ENCODE measurements at places on chromosomes 7 and 10. TPM values are rescaled to one million over a fixed set of nuclear protein-coding genes. Genes with fewer than 3 reads are reported as not detected.
A peak's percentile ranks its signal among the peaks of the same experiment; 100 is the strongest.

- no peaks in the 10 kb centered on the region for H3K4me1 ChIP-seq
- H3K4me3 ChIP-seq = no peak overlapping the region
- no peaks in the 10 kb centered on the region for H3K36me3 ChIP-seq
- no peak for DNase-seq
- H3K27ac ChIP-seq = no peak overlapping the region
Observed at GRCh38 chr10:119478111-119478802, 64.3 kb downstream of the RGS10 start.

GRCh38 chr7:70599446-70600190 lies 532.3 kb upstream of the GALNT17 start:
- H3K27me3 ChIP-seq = peaks cover 41% of the 10 kb centered on the region
- no peak for DNase-seq
- no peak overlapping the region for H3K4me3 ChIP-seq
- no peak overlapping the region for H3K27ac ChIP-seq
- peaks cover 23% of the 10 kb centered on the region for H3K4me1 ChIP-seq

DNA sequence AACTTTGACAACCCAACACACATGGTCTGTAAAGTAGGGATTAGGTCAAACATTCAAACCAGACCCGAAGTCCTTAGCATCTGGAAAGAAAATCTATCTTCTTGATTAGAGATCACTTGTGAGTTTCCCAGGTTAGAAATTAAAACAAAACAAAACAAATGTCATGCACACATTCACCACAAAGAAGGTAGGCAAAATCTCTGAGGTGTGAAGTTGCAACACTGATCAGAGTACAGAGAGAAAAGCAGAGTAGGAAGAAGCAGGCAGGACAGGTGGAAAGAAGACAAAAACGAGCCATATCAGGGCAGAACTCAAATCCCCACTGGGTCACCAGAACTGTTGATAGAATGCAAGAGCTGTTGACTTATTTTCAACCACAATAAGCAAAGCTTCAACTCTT lies 102.8 kb upstream of the THSD7A start:
- H3K27me3 ChIP-seq = no peaks in the 10 kb centered on the region
- H3K27ac ChIP-seq = no peak overlapping the region
- H3K4me3 ChIP-seq = no peak overlapping the region
- no peaks in the 10 kb centered on the region for H3K36me3 ChIP-seq

GRCh38 chr7:2968616-2969397 lies 74.9 kb downstream of the CARD11 start:
- H3K27me3 ChIP-seq = no peaks in the 10 kb centered on the region
- no peak overlapping the region for H3K4me3 ChIP-seq
- no peaks in the 10 kb centered on the region for H3K4me1 ChIP-seq
- no peak overlapping the region for H3K27ac ChIP-seq
- peak; percentile 22 for DNase-seq
- H3K36me3 ChIP-seq = no peaks in the 10 kb centered on the region

DNA sequence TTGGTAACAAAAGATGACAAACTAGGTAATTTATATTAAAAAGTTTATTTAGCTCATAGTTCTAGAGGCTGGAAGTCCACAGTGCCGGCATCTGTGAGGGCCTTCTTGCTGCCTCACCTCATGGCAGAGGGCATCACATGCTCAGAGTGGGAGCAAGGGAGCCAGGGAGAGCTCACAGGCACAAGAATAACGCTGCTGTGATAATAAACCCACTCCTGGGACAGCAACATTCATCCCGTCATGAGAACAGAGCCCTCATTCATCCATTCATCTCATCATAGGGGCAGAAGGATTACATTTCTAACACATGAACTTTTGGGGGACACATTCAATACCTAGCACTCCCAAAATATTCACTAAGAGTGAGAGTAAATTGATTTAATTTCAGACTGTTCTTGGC lies 170.6 kb upstream of the AKR1E2 start:
- DNase-seq = no peak
- H3K4me1 ChIP-seq = peaks cover 31% of the 10 kb centered on the region
- no peak overlapping the region for H3K27ac ChIP-seq
- no peaks in the 10 kb centered on the region for H3K27me3 ChIP-seq
- no peaks in the 10 kb centered on the region for H3K36me3 ChIP-seq

GRCh38 chr10:62688971-62689700 lies 115.4 kb upstream of the ADO start:
- no peaks in the 10 kb centered on the region for H3K36me3 ChIP-seq
- H3K27ac ChIP-seq = no peak overlapping the region
- peaks cover 16% of the 10 kb centered on the region for H3K4me1 ChIP-seq
- H3K4me3 ChIP-seq = no peak overlapping the region

The AKR1D1 gene
- total RNA-seq = not detected

The ITPRID1 gene
- not detected for total RNA-seq

GRCh38 chr7:12030116-12030515 lies 181.0 kb upstream of the TMEM106B start:
- peak overlapping the region; percentile 37 for H3K27ac ChIP-seq
- no peaks in the 10 kb centered on the region for H3K27me3 ChIP-seq
- peaks cover 12% of the 10 kb centered on the region for H3K4me1 ChIP-seq

The HTR7 gene
- total RNA-seq = 3.0 TPM

GRCh38 chr10:121781101-121781500 lies 146.7 kb downstream of the ATE1 start:
- peaks cover 1% of the 10 kb centered on the region for H3K36me3 ChIP-seq
- no peak overlapping the region for H3K27ac ChIP-seq
- no peaks in the 10 kb centered on the region for H3K27me3 ChIP-seq
- no peaks in the 10 kb centered on the region for H3K4me1 ChIP-seq

- no peak for DNase-seq
- H3K4me3 ChIP-seq = no peak overlapping the region
- peaks cover 5% of the 10 kb centered on the region for H3K36me3 ChIP-seq
- peak overlapping the region; percentile 31 for H3K27ac ChIP-seq
Observed at GRCh38 chr10:26755443-26755903, 58.0 kb downstream of the PDSS1 start.

The STAG3 gene
- 1.4 TPM for total RNA-seq

The EN2 gene
- not detected for total RNA-seq

DNA sequence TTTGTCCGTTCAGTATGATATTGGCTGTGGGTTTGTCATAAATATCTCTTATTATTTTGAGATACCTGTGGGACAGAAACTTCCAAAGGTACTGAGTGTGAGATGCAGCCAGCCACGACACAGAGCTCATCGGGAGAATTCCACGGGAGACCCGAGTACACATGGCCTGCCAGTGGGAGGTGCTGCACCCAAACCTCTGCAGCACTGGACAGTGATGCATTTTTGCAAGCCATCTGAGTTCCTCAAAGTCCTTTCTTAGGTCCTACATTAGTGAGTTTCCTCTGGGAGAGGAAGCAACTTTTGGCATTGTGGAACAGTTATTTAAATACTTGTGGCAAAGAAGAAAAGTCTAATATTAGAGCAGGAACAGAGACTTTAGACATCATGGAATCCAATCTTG lies 77.5 kb downstream of the ARID5B start:
- H3K4me3 ChIP-seq = no peak overlapping the region
- H3K27me3 ChIP-seq = no peaks in the 10 kb centered on the region
- DNase-seq = no peak
- H3K36me3 ChIP-seq = peaks cover 15% of the 10 kb centered on the region
- H3K4me1 ChIP-seq = peaks cover 35% of the 10 kb centered on the region
- no peak overlapping the region for H3K27ac ChIP-seq

The DLG5 gene
- 79.8 TPM for total RNA-seq

Data from mesothelial cell of epicardium (in vitro differentiated cells).